ENCODE measurements at places on chromosomes 6 and 20.
A peak's percentile ranks its signal among the peaks of the same experiment; 100 is the strongest.

DNA sequence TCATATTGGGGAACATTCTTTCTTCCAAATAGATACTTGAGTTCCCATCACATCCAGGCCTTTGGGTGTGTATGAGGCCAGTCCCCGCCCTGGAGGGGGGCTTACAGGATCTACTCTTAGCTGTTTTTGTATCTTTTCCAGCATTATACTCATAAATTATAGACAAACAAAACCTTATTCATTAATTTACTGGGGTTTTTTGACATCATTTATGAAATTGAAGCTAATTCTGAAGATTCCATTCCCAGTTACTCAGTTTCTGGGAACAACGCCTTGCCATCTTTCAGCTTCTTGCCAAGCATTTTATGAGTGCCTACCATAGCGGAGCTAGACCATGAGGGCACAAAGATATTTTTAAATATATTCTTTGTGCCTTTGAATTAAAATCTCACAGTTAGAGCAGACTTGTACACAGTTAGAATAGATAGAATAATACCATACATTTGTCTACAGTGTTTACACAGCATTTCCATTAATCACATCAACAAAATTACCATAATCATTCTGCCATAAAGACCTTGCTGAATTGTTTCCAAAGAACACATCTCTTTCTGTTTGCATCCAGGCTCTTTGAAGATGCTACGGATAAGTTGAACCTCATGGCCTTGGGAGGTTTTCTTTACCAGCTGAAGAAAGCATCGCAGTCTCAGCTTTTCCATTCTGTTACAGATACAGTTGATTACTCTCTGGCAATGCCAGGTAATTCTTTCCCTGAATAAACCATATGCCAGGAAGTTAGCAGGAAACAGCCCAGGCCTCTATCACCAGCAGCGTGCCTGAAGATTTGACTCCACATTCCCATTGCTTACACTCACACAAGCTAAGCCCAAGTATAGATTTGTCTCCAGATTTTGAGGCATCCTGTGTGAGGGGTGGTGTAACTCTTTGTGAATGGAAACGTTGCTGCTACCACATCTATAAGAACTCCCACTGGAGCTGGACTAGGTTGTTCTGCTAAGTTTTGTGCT lies 75.4 kb upstream of the PBOV1 start:
- DNase-seq, result no peak

- DNase-seq, result no peak
Observed at GRCh38 chr20:34952671-34953070, 2.9 kb downstream of the GSS start.

GRCh38 chr6:50848989-50849795 lies 30.5 kb downstream of the TFAP2B start:
- no peak for DNase-seq

- DNase-seq, result no peak
Observed at GRCh38 chr20:46832555-46832954, 62.1 kb upstream of the EYA2 start.

GRCh38 chr6:38799529-38800184 lies 84.5 kb downstream of the DNAH8 start:
- DNase-seq, result no peak

- DNase-seq, result no peak
Observed at GRCh38 chr6:157040191-157040590, 263.0 kb downstream of the ARID1B start.

DNA sequence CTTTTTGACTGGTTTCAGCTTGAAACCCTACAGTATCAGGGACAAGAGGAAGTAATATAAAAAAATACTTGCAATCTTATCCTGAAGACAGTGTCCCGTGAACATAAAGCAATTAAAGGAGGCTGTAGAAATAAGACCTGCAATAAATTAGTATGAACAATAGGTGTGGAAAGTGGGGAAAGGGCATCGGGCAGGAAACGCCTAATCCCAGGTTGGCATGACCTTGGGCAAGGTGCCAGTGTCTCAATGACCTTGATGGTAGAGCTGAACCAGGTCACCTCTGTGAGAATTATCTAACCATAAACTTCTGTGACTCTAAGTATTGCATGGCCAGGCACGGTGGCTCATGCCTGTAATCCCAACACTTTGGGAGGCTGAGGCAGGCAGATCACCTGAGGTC lies 115.2 kb downstream of the LY86 start:
- DNase-seq, result no peak

DNA sequence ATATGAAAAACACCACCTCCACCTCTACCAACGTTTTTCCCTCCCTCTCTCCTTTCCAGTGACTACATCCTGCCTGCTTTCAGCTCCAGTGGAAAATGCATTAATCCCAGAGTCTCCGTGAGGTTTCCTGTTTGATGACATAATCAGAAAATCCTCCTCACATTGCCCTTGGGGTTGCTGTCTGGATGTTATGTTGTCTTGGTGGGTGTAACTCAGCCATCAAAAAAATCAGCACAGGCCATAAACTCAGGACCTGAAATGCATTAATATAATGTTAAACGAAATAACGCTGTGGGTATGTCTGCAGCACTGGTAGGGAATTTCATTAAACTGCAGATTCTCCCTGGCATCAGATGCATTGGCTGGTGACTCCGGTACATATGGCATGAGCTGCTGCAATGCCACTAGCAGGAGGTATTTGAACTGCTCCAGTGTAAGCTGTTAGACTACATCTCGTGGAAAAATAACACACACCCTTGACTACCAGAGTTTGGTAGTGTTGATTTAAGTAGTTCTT lies 297.8 kb downstream of the PRL start:
- no peak for DNase-seq

DNA sequence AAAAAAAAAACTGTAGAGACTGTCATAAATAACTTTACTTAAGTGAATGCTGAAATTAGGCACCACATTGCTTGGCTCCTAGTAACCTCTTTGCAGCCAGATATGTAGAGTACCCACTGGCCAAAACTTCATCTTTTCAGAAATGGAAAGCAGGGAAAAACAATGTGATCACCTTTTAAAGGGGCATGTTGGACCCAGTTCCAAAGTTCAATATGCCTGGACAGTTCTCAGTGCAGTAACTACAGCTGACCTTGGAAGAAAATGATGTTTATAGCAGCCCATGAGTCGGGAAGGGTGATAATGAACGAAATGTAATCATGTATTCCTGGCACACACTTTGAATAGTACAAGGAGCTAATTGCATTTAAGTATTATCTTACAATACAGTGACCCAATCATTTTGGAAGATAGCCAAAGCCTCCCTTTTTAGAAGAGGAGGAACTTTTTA lies 93.6 kb upstream of the TAB2 start:
- DNase-seq, result no peak

DNA sequence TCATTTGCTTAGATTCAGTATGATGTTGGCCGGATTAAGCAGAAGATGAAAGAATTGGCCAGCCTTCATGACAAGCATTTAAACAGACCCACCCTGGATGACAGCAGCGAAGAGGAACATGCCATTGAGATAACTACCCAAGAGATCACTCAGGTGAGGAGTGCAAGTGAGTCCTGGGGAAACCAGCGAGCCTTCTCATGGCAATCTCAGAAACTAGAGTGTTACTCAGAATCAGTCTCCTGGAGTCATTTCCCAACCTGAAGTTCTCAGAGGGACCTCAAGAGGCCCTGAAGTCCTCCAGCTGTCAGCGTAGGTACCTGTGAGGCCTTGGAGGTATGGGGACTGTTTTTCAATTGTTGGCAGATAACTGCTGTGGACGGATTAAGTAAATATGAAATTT lies 16.9 kb downstream of the STX16 start:
- no peak for DNase-seq

- DNase-seq, result no peak
Observed at GRCh38 chr20:10247440-10247839, 28.8 kb downstream of the SNAP25 start.

- DNase-seq, result no peak
Observed at GRCh38 chr6:109332748-109333147, 49.5 kb downstream of the CD164 start.

DNA sequence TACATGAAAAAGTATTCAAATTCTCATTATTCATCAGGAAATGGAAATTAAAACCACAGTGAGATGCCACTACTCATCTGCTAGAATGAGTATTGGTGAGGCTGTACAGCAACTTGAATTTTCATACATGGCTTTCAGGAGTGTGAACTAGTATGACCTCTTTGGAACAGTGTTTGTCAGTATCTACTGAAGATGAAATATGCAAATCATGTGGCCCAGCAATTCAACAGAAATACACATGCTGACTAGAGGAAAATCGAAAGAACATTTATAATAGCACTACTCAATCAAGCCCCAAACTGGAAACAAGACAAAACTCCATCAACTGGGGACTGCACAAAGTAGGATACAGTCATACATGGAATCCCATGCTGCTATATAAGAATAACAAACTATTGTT lies 102.2 kb downstream of the DCDC2 start:
- peak; percentile 42 for DNase-seq

GRCh38 chr6:170266061-170266825 lies 24.6 kb downstream of the DLL1 start:
- no peak for DNase-seq

DNA sequence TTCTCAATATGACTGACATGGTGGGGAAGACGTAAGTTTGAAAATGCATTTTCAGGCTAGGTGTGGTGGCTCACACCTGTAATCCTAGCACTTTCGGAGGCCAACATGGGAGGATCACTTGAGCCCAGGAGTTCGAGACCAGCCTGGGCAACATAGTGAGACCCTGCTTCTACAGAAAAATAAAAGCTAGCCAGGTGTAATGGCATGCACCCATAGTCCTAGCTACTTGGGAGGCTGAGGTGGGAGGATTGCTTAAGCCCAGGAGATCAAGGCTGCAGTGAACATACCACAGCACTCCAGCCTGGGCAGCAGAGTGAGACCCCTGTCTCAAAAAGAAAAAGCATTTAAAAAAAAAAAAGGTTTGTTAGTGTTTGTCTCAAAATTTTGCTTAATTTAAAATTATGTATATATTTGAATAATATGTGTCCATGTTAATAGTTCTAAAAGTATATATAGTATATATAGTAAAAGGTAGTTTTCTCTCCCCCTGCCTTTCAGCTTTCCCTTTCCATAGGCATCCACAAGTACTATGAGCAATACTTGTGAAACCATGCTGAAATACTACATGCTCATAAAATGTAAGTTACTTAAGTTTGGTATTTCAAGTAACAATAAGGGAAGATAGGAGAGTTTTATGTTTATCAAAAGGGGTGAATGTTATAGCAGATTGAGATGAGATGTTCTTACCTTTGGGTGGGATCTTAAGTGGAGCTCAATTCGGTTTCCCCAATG lies 15.1 kb downstream of the PTPRA start:
- no peak for DNase-seq

DNA sequence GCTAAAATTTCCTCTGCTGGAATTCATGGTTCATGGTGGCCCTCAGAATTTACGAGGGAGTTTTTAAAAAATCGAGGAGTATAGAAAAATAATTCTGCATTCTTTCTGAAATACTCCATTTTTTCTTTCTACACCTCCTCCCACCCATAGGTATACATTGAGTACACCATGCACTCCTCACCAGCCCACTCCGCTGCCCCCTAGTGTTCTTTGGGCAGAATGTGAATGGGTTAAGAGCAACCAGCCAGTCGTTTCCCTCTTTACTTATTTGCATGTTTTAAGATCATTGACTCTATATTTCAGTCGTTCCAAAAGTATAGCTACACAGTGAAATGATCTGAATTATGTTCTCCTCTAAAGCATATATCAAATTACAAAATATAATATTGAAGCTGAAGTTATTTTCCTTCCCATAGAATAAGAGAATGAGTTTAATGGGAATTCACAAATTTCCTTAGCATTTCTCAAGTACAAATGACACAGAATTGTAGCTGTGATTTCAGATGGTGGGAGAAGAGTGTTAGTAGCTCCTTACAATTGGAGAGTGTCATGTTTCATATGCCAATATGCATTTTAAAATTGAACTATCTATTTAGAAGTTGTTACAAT lies 977.7 kb upstream of the SLC35B3 start:
- peak; percentile 72 for DNase-seq

- peak; percentile 14 for DNase-seq
Observed at GRCh38 chr6:105601541-105602236, 198.8 kb upstream of the PREP start.

DNA sequence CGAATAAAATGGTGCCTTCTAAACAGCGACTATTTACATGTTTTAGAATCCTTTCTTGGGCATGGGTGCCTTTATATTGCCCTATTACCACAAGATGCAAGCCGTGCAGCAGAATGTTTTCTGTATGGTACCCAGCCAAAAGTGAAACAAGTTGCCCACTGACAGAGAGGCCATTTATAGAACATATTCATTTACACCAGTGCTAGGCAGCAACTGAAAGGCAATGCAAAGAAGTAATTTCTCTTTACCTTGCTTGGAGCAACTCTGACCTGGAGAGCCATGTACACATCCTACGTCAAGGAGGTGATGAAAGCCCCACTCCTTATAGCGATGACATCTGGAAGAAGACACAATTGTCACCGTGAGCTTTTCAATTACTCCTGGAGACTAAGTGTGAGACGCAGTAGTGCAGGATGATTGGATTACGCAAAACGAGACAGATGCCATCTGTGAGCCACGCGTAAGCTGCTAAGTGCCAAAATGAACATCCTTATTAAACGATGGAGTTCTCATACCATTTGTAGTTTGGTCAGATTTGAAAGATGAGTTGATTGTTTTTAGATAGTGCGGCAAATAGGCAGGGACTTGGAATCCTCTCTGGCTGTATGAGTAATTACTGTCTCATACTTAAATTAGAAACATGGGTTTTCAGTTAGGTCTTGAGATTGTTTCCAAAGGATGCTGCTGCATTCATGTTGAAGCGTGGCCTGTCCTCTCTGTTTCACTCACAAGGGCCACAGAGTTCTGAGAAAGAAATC lies at the start of gene TMEM244:
Gene TMEM244, minus strand, starts transcription at position 408 of the 758 bp plus-strand sequence. Its CDS starts 127 bp downstream, at position 281.
- DNase-seq, result peak; percentile 12

- DNase-seq, result peak; percentile 36
Observed at GRCh38 chr20:57047281-57048026, 219.0 kb downstream of the BMP7 start.

DNA sequence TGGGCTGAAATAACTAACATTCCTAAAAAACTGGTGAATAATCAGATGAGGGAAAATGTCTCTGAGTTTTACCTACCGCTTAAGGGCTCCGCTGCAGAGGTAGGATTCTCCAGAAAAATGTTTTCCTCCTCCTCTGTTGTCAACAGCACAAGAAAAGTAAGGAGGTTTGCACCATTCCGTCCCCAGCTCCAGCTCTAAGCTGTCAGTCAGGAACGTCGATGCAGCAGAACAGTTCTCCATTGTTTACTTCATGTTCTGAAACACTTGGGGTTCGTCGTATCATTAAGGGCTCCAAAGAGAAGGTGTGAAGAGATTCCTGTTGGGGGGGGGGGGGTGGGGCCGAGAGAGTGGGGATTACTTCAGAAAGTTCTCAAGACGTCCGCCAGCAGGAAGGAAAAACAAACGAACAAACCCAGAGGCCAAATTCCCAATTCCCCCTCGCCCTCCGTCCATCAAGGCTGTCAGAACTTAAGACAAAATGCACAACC lies 734 bp downstream of the MMS22L start:
- DNase-seq, result no peak

- DNase-seq, result no peak
Observed at GRCh38 chr6:25627001-25627400, 25.0 kb upstream of the SCGN start.

- DNase-seq, result no peak
Observed at GRCh38 chr6:41002168-41002567, 36.9 kb downstream of the UNC5CL start.

- no peak for DNase-seq
Observed at GRCh38 chr6:111523484-111524167, 40.6 kb upstream of the REV3L start.

- no peak for DNase-seq
Observed at GRCh38 chr20:34431168-34431567, 68.1 kb downstream of the ITCH start.
